ENCODE measurements at places on chromosomes 1 and 21.

DNA sequence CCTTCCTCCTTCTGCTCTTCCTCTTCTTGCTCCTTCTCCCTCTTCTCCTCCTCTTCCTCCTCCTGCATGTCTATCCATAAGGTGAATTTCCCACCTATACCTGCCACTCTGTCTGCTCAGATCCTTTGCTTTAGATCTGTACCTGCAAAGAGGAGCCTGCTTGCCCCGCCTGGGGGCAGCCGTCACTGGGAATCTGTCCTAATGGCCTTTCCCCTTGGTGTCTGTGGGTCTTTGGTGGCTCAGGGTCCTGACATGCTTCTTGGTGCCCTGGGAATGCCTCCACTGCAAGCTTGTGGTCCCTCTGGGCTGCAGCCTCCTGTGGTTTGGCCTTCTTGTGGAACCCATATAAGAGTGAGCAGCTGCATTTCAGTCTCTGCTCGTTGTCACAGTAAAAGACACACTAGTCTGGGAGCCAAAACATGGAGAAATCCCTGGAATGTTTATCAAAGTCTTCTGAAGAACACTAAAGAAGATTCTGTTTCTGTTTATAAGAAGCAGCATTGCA is 79.5 kb upstream of the CSF3R start:
- no peak for DNase-seq

DNA sequence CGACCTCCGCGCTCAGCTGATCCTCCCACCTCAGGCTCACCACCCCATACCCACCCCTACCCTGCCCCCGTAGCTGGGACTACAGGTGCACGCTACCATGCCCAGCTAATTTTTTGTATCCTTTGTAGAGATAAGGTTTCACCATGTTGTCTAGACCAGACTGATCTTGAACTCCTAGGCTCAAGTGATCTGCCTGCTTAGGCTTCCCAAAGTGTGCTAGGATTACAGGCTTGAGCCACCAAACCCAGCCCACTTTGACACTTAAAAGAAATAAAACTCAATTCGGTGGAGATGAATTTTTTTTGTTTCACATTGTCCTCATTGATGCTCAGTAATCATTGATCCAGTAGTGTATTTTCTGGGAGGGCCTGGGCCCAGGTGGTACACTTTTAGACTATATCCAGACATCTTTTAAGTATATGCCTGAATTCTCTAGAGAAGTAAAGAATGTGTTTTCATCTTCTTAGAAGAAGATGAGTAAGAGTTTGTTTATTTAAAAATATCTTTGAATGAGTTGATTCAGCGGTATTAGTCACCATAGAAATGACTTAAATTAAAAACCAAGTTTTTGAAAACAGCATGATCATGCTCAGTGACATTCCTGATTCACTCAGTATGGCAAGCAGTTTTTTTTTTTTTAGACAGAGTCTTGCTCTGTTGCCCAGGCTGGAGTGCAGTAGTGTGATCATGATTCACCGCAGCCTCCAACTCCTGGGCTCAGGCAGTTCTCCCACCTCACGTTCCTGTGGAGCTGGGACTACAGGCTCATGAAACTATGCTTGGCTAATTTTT is 57.8 kb downstream of the EPB41 start:
- DNase-seq, result peak; percentile 67

DNA sequence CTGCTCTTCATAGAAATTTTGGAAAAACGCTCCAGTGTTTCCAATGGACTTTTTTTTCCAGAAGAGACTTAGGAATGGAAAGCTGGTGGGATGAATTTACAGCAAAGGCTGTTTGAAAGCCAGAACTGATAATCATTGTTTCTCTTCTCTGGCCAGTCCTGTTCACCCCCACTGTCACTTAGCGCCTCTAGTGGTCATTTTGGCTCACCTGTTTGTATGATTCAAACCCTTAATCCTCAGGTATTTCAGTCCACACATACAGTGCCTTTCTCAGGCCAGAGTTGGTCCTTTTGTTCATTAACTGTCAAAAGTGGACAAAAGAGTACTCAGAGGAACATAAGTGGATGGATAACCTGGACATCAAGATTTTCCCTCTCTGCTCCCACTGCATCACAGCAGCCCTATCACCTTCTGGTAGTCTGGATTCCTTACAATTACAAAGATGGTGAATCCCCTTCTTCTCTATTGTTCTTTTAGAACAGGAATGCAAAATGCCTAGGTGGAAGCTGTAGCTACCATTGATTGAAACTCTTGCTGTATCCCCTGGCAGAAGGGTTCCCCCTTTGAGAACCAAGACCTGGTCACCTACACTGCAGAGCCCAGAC is 177.6 kb upstream of the OLFM3 start:
- no peak for DNase-seq

- DNase-seq, result no peak
Measured at GRCh38 chr1:91523482-91523881, 22.8 kb downstream of the CDC7 start.

DNA sequence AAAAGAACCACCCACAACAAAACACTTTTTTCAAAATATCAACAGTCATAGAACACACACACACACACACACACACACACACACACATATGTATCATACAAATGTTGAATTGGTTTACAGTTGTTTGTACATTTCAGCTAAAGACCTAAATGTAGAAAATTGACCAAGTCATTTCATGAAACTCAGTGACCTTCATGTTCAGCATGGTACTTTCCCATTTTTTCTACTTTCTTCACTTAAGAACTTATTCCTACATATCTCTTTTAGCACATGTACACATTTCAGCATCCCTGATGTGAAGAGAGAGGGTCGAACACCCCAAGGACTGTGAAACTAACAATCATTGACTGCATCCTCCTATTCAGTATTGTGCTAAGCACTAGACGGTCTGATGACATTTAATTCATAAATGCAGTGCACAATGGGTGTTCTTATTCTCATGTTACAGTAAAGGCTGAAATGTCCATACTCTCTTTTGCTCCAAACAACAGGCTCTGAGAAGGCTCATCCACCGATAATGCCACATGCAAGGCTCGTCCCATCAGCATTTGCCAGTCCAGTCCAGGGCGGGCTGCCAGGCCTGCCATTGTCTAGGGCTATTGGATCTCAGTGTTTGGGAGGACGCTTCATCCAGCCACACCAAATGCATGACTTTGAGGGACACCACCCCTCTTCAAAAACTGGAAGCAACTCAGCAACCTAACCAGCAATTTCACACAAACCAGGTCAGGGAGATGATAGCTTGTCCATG is 150.1 kb upstream of the RUNX1 start:
- no peak for DNase-seq

GRCh38 chr1:230822092-230822581 is 46.2 kb downstream of the C1orf198 start:
- DNase-seq, result no peak

- no peak for DNase-seq
Measured at GRCh38 chr1:115196296-115196695, 107.0 kb upstream of the TSPAN2 start.

DNA sequence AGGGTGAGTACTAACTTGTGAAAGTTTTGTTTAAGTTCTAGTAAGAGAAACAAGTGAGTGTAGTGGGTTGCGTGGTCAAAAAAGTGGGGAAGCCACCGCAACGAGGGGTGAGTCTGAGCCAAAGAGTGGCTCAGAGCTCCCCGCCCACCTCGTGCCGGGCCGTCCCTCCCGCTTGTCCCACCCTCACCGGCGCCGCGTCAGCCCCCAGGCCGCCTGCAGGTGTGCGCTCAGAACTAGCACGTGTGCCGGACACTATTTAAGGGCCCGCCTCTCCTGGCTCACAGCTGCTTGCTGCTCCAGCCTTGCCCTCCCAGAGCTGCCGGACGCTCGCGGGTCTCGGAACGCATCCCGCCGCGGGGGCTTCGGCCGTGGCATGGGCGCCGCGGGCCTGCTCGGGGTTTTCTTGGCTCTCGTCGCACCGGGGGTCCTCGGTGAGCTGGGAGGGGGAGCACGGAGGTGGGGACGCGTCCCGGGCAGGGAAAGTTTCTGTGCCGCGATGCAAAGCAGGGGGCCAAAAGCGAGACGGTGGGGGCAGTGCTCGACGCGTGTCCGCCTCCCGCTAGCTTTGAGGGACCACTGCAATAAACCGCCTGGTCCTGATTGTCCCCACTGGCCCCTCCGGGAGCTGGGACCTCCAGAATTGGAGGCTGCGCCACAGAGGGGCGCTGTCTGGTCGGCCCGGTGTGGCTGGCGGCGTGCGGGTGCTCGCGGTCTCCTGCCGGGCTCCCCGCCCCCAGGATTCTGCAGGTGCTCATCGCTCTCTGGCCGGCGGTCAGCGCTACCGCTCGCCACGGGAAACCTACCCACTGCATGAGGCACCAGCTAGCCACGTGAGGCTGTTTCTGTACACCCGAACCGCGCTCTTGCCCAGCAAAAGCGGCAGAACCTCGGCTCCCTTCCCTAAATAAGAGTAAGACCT is at the start of gene CR2:
CR2 (plus strand) TSS at position 283 of the 919 bp plus-strand sequence; CDS start at position 374, 91 bp downstream.
- peak; percentile 23 for DNase-seq

- no peak for DNase-seq
Measured at GRCh38 chr1:2477309-2477708, 1.2 kb downstream of the PLCH2 start.

- DNase-seq, result no peak
Measured at GRCh38 chr1:240031009-240031408, 60.7 kb upstream of the FMN2 start.

- no peak for DNase-seq
Measured at GRCh38 chr21:44834951-44835646, 17.2 kb upstream of the SUMO3 start.

DNA sequence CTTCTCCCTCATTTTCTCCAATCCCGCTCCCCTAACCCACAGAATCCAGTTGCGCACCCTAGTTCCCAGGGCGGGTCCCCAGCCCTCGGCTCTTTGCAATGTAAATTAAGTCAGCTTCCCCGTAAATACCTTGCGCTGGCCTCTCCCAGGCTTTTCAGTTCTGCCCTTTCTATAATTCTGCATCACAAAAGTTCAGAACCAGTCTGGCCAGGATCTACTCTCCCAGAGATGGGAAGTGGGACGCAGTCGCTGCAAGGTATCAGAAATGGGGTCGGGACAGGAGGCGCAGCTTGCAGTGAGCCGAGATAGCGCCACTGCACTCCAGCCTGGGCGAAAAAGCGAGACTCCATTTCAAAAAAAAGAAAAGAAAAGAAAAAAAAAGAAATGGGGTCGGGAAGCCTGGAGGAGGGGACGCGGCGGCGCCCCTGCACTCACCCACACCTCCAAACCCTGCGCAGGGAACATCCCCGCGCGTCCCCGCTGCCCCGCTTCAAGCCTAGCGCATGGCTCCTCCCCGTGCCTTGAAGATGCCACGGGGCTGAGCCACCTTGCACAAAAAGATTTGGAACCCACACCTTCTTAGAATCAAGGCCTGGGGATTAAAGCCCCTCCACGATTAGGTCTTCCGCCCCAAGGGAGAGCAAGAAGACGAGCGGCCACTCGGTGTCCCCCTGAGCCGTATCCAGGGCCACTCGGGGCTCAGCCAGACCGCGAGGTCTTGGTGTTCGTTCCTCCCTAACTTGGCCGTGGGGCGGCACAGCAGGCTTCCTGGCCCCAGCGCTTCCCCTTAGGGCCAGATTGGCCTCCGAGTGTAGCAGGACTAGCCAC is 27.2 kb upstream of the ITLN2 start:
- DNase-seq, result peak; percentile 34

Data from suppressor macrophage treated with lipopolysaccharide for 4 hours (primary cell).